A549 treated with Hydrocortisone at 1 μM for 4 hours (cell line): ENCODE measurements at places on chromosomes 2 and 18. TPM values are rescaled to one million over a fixed set of nuclear protein-coding genes. Genes with fewer than 3 reads are reported as not detected.

Gene TSPYL6
- not detected in 5 replicates for total RNA-seq

Gene NLRC4
- 0.03 to 0.11 TPM (median 0.10 TPM) in 4 of 5 replicates, not detected in the other for total RNA-seq

Gene ANKRD30BL
- not detected in 5 replicates for total RNA-seq

Gene NEU2
- not detected in 5 replicates for total RNA-seq

Gene C2orf80
- not detected in 5 replicates for total RNA-seq

Gene NT5C1B
- not detected in 5 replicates for total RNA-seq

Gene PPP4R1
- total RNA-seq, result 34.7 to 45.0 TPM (median 41.7 TPM) in 5 replicates

Gene CDH2
- 32.3 to 60.1 TPM (median 45.1 TPM) in 5 replicates for total RNA-seq

Gene PROC
- 4.1 to 5.5 TPM (median 4.7 TPM) in 5 replicates for total RNA-seq

Gene POTEJ
- not detected in 5 replicates for total RNA-seq

Gene OSBPL6
- total RNA-seq, result 5.2 to 7.6 TPM (median 6.2 TPM) in 5 replicates

Gene COLEC11
- 0.48 to 0.69 TPM (median 0.50 TPM) in 5 replicates for total RNA-seq

Gene KCNIP3
- total RNA-seq, result 1.3 to 2.3 TPM (median 1.7 TPM) in 5 replicates

Gene GAL3ST2
- 0.18 to 0.25 TPM (median 0.23 TPM) in 5 replicates for total RNA-seq

Gene IL1F10
- not detected in 5 replicates for total RNA-seq

Gene IAH1
- 80.0 to 114 TPM (median 104 TPM) in 5 replicates for total RNA-seq
